ENCODE measurements at places on chromosomes 7 and 10.
A peak's percentile ranks its signal among the peaks of the same experiment; 100 is the strongest.

GRCh38 chr7:80781561-80781979, 137.3 kb downstream of the SEMA3C start:
- DNase-seq = no peak

GRCh38 chr10:25565570-25565969, 368.5 kb upstream of the MYO3A start:
- no peak for DNase-seq

DNA sequence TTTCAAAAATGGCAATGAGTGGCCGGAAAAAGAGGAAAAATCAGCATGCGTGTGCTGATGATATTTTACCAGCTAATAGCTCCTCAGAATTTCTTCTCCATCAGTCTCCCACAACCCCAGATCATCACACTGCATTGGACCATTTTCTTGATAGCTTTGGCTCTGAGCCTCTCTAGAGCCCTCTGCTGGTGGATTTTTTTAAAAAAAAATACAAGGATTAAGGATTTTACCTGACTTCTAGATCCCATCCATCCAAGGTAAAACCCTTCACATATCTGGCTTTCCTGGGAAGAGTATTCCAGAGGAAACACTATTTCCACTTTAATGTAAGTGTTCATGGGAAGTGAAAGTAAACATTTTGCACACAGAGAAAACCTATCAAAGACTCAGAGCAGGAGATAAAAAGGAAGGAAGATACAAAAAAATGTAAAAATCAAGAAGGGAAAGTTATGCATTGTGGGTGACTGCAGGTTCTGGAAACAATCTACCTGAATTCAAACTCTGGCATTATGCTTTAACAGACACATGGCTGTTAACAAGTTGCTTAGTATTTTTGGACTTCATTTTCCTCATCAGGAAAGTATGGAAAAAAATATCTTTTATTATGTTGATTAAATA, 380.9 kb downstream of the LRRTM3 start:
- no peak for DNase-seq

- DNase-seq = no peak
Measured at GRCh38 chr10:15943426-15943825, 83.1 kb upstream of the MINDY3 start.

DNA sequence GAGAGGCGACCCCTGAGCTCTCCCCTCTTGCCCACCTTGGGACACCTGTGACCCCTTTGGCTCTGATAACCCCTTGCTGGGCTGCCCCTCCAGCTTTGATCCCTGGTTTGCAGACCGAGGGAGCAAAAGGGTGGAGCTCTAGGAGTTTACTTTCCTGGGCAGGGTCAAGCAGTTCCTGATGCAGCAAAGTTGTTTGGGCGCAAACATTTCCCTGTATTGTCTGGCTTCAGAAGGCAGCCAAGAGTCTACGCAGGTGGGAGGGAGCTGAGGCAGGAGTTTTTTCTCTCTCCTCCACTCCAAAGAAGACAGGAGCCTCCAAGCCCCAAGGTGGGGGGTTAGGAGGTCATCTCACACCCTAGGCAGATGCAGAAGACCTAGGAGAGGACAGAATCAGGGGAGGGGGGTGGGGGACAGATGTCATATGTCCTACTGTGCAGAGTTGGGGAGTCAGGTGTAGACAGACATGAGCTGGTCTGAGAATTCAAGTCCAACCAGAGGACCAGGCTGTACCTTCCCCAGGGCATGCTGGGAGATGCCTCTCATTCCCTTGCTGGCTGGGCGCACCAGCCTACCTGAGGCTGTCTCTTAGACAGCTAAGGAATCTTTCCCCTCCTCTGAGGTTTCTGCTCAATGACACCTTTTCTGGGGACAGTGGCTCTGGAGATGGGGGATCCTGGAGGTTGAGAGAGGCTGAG, 20.5 kb downstream of the TMEM270 start:
- DNase-seq = no peak

- no peak for DNase-seq
Measured at GRCh38 chr10:122706947-122707346, 7.3 kb upstream of the C10orf120 start.

DNA sequence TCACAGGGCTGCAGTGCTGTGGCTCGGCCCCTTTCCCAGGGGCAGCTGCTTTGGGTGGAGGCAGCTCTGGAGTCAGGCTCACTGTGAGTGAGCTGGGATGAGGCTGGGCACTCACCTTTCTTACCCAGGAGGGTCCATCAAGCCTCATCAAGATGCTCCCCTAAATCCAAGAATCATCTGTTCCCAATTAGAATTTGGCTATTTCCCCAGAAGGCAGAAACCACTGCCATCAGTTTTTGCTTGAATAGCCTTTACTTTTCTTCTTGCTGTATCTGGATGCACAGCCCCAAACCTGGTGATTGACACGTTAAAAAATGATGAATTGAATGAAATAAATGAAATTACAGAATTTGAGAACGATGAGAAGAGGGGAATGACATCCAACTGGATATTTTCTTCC, 74.3 kb upstream of the LYZL1 start:
- DNase-seq = no peak

GRCh38 chr10:71409516-71410104, 12.9 kb downstream of the CDH23 start:
- DNase-seq = no peak

- DNase-seq = peak; percentile 55
Measured at GRCh38 chr10:113126229-113127201, 176.5 kb downstream of the TCF7L2 start.

DNA sequence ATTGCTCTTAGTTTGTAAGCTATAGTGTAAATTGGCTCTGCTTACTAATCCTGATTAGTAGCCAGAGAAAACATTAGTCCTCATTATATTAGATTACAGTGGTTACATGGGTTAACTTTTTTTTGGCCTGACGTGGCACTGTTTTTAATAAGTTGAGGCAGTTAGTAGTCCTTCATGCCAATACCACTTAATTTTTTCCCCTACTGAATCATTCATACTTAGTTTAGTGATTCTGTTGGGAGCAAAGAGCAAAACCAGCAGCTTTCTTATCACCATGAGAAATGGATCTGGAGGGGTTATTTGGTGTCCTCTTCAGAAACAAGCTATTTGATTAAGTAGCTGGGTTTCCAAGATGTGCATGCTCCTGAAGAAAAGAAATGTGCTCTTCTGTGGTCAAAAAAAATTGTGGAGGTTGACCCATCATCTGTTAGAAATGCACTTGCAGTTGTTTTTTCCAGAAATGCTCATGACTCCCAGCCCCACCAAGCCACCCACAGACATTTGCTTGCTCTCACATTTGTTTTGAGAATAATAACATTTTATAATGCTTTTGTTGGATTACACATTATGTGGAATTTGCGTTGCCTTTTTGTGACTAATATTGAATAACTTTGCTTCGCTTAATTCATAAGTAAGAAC, 258.5 kb downstream of the HDAC9 start:
- DNase-seq = no peak

GRCh38 chr10:6516281-6516928, 63.7 kb downstream of the PRKCQ start:
- no peak for DNase-seq

DNA sequence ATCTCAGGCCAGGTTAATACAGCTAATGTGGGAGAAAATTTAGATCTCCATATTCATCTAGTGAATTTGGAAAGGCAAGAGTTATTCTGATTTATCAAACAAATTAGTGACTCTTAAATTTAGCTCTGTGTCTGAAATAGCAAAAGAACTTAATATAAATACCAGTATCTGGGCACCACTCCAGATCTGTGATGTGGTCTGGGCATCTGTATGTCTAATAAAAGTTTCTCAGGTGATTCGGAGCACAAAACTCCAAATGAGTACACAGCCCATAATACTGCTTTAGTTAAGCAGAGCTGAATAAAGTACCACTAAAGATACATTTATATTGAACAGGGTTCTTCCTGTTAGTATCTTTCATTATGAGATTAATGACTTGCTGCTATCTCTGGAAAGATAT, 261.4 kb downstream of the BAMBI start:
- no peak for DNase-seq

- no peak for DNase-seq
Measured at GRCh38 chr10:3255075-3255474, 82.5 kb upstream of the PITRM1 start.

- no peak for DNase-seq
Measured at GRCh38 chr10:33982995-33983394, 648.5 kb upstream of the NRP1 start.

DNA sequence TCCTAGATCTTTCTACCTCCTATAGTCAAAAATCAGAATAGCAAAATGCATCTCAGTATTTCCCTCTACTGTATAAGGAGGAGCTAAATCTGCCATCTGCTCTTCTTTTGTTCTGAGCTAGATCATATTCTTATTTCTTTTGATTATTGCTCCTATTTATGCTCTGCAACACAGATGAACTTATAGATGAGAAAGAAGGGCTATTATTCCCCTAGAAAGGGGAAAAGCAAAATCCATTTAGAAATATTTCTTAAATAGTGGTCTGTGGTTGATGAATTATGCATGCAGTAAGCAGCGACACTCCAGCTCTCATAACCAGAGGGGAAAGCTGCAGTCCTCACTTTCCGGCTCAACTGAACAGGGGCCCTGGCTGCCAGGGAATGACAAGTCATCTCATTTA, 207.3 kb upstream of the SORCS1 start:
- no peak for DNase-seq

- DNase-seq = peak; percentile 50
Measured at GRCh38 chr10:3805791-3806461, 20.9 kb upstream of the KLF6 start.
